Activated naive CD4-positive, alpha-beta T cell treated with anti-CD3 and anti-CD28 coated beads, Interleukin-2, amount 50 U/mL, for 72 hours (primary cell): ENCODE measurements at places on chromosomes 5 and 9. TPM values are rescaled to one million over a fixed set of nuclear protein-coding genes. Genes with fewer than 3 reads are reported as not detected.

DNA sequence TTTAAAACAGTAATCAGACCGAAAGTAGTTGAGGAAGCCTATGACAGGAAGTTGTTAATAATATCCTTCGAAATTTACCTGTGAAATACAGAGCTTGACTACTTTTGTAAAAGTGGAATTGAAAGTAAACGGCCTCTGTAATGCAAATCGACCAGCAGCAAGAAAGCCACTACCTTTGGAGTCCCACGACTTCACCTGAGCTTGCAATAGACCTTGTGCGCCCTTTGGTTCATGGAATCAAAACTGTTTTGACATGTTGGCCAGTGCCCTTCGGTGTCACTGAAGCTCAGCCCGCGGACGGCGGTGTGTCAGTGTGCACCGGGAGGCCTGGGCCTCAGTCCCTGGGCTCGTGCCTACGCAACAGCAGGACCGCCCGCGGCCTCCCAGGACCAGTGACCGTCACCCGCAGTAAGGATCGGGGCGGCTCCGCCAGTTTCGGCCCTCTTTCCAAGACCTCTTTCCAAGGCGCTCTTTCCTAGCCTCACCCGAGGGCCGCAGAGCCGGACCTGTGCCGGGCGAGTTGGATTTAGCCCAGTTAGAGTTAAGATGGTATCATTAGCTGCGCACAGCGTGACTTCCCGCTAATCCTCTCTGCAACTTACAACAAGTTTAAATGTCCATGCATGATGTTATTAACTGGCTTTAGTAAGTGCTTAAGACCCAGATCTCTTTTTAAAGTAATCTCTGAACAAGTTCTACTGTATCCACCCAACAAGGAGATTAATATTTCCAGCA is 223.3 kb downstream of the MEF2C start:
- DNase-seq, result no peak

GRCh38 chr5:132751444-132751843 is 4.2 kb downstream of the CCNI2 start:
- no peak for DNase-seq

DNA sequence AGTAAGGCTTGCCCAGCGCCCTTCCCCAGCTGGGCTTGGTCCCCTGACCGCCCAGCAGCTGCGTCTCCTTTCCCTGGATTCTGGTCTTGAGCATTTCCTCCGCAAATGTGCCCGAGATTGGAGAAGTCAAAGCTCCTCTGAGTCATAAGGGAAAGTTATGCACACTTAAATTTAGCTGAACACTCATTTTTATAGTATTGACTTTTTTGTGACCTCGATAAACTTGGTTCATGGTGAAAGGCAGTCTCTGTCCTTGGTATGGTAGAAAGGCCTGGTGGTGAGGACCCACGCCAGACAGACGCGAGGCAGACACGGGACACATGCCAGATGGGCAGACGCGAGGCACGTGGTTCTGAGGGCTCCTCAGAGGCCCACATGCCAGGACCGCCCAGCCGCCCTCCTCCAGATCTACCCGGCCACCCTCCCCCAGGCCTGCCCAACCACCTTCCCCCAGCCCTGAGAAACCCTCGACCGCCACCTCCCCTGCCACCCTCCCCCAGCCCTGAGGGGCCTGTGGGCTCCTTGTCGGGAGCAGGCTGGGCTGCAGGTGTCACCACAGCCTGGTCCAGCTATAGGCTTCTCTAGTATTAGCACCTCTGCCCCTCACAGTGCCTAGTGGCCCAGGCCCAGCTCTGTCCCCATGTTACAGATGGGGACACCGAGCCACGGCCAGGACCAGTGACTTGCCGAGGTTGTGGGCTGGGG is 60.9 kb upstream of the CACNA1B start:
- DNase-seq, result no peak

- DNase-seq, result no peak
These were observed 64.8 kb downstream of the COL27A1 start for GRCh38 chr9:114220061-114220541.

GRCh38 chr5:15995341-15996052 is 184.1 kb downstream of the MARCHF11 start:
- no peak for DNase-seq

INSL6 gene
- total RNA-seq, result not detected

TXNDC8 gene
- total RNA-seq, result not detected
